ENCODE measurements at places on chromosomes 2 and 18.

DNA sequence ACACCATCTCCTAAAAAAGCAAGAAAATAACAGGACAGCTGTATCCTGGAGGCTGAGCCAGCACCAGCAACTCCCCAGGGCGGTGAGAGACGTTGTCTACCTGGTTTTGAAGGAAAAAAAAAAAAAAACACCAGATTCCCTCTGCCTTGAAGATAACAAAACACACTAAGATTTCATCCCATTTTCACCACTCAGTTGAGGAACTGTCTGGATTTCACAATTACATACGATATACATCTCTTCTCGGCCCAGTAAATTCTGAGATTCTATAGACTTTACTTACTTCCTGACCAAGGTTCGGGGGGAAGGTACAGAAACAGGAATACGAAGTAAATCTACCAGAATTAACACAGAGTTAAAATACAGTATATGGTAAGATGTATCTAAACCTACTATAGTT lies 8.5 kb downstream of the ZNF516 start:
- no peak for DNase-seq

GRCh38 chr2:239150125-239151011 lies 250.5 kb downstream of the HDAC4 start:
- no peak for DNase-seq

DNA sequence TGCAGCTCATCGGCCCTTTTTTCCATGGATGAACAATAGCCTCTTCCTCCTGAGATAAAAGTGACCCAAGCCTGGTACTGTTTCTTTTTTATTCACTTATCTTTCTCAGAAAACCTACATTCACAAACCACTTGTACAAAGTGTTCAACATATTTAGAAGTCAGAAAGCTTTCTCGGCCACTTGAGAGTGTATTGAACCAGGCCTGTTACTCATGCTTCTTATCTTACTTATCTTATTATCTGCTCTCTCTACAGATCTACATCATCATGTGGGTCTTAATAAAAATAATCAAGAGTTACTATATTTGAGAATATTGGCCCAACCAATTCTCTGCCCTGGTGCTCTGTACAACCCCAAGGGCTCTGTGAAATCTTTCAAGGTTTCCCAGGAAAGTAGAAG lies 242.1 kb downstream of the MREG start:
- DNase-seq: no peak

DNA sequence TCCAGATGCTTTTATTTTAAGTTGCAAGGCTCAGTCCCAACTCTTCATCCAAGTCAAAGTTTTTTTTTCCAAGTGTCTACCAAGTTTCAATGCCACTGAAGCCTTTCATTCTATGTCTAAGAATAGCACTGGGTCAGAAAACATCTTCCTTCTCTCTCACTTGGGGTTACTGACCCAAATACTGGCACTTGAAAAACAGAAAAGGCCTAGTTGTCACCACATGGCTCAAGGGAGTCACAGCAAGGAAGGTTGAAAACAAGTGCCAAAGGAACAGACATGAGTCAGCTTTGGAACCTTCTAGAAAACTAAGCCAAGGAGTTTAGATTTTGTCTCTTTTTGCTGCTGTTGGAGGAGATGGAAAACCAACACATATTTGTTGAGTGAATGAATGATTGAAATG lies 146.5 kb downstream of the COPS8 start:
- no peak for DNase-seq

- no peak for DNase-seq
These were observed 51.6 kb upstream of the PLA2R1 start for GRCh38 chr2:160114020-160114419.

GRCh38 chr2:178512484-178512883 lies 32.2 kb downstream of the PLEKHA3 start:
- DNase-seq: no peak

DNA sequence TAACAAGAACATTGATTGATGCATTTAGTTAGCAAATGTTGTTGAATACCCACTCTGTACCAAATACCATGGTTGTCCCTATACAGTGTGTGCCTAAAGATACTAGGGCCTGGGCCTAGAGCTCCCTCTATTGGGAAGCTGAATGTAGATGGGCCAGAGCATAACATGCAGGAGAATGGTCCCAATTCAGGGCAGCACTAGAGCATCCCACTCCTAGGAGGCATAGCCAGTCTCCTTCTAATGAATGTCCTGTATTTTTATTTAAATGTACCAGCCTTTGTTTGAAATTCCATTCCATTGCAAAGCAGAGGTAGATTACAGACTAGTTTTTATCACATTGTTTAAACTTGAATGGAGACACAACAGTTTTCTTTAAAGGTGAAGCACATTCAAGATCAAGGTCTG lies 90.6 kb downstream of the FEZ2 start:
- DNase-seq: peak; percentile 57

GRCh38 chr2:179765666-179766065 lies 95.7 kb downstream of the ZNF385B start:
- no peak for DNase-seq

DNA sequence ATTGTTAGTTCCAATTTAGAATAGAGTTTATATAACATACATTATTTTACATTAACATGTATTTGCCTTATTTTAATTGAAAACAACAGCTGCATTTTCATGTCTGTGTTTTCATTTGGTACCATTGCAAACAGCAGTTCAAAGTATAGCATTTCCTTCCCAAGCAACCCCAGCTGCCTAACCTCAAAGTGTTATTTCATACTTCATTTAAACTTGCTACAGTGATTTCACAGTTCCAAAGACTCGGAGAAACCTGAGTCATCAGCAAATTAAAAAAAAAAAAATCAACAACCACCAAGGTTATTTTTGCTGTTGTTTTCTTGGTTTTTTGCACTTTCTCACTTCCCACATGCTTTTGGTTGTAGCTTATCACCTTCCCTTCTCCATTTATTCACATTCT lies 236.5 kb upstream of the SPHKAP start:
- no peak for DNase-seq

DNA sequence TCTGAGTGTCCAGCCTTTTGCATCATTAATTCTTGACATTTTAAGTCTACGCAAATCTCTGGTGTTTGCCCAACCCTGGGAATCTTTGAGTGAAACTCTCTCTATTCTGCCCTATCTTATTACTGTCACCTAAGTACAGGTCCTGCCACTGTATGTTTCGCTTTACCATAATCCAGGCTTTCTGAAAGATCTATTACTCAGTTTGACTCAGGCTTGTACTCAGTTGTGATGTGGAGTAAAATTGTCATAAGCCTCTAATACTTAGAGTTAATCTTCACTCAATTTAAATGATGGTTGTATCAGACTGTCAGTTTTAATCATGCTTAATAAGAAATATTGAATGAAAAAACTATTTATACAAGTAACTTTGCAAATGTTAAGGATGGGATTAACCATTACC lies 30.3 kb upstream of the RAPGEF4 start:
- DNase-seq: no peak

GRCh38 chr2:33712674-33713073 lies 113.6 kb upstream of the FAM98A start:
- no peak for DNase-seq

DNA sequence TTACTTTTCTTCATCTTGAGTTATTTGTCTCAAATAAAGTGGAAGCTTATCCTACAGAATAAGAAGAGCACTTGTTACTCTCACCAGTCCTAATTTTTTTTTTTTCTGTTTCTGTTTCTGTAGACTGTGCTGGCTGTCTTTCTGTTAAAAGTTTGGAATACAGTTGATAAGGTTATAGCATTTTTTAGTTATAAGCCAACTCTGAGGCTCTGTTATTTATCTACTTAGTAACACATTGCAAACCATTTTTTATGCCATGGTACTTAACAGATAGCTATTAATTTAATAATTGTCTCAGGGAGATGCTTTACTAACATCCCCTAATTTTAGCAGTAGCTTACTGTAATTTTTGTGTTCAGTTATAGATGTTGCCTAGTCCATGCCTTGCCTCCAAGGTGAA lies 37.9 kb downstream of the CREB1 start:
- DNase-seq: no peak

- DNase-seq: no peak
These were observed 33.4 kb downstream of the WDR43 start for GRCh38 chr2:28927878-28928277.
